ENCODE measurements at places on chromosomes 6 and 20. TPM values are rescaled to one million over a fixed set of nuclear protein-coding genes. Genes with fewer than 3 reads are reported as not detected.

PBOV1 gene
- not detected for total RNA-seq

ADGB gene
- total RNA-seq, result not detected

DNA sequence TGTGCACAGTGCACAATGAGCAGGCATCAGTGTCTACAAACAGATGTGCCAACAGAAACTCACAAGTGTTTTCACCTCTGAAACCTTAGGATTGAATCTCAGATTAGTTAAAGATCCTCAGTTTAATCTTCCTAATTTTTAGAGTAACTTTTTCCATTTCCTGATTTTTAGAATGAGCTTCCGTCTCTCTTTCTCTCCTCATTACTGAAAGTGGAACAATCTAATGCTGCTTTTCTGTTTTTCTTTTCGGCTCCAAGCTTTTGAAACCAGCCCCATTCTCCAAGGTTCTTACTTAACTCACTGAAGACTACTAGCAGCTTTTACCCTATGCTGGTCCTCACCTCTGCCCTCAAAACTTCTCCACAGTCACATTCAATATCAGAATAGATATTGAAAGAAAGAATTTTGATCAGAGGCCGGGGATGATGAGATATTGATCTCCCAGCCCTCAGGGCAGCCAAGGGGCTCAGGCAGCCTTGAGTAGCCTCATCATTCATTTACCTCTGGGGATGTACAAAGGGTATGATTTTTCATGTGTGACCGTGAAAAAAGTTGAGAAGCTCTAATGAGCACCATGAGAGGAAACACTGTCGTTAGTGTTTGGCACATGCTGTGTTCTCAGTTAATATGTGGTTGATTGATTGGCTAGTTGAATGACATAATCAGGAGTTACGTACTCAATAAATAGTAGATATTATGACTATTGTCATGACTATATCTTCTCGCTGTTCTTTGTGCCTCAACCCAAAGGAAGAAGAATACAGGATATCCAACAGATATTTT is 11.9 kb upstream of the STK38 start:
- no peak for DNase-seq
- no peaks in the 10 kb centered on the region for H3K27me3 ChIP-seq
- no peak overlapping the region for H3K4me3 ChIP-seq
- no peak overlapping the region for H3K27ac ChIP-seq

GRCh38 chr6:84554074-84554473 is 210.3 kb downstream of the TBX18 start:
- H3K4me3 ChIP-seq, result no peak overlapping the region
- no peaks in the 10 kb centered on the region for H3K27me3 ChIP-seq
- H3K27ac ChIP-seq, result no peak overlapping the region
- DNase-seq, result no peak
- no peaks in the 10 kb centered on the region for H3K36me3 ChIP-seq
- no peaks in the 10 kb centered on the region for H3K4me1 ChIP-seq

DNA sequence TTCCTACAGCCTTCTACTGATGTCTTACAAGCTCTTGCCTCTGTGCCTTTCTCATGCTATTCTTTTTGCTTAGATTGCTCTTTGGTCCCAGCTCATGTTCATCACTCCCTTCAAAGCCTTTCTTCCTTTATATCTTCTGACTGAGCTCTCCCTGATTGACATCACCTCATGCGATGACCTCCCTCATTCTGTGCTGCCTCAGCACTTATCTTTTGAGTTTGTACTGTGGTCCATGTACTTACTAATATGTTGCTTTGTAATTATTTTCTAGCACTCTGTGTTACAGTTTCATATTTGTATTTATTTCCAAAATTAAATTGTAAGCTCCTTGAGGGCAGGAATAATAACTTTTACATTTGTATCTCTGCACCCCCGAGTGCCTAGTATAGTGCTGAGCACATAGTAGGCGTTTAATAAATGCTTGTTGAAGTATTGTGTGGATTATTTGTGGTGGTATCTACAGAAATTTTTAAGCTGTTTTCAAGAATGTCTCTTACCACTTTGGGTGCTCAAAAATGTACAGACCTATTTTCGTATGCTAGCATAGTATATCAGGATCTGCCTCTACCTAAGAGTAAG is 17.4 kb downstream of the ZKSCAN8 start:
- H3K4me1 ChIP-seq, result peaks cover 10% of the 10 kb centered on the region
- H3K4me3 ChIP-seq, result no peak overlapping the region
- H3K36me3 ChIP-seq, result peaks cover 48% of the 10 kb centered on the region

DNA sequence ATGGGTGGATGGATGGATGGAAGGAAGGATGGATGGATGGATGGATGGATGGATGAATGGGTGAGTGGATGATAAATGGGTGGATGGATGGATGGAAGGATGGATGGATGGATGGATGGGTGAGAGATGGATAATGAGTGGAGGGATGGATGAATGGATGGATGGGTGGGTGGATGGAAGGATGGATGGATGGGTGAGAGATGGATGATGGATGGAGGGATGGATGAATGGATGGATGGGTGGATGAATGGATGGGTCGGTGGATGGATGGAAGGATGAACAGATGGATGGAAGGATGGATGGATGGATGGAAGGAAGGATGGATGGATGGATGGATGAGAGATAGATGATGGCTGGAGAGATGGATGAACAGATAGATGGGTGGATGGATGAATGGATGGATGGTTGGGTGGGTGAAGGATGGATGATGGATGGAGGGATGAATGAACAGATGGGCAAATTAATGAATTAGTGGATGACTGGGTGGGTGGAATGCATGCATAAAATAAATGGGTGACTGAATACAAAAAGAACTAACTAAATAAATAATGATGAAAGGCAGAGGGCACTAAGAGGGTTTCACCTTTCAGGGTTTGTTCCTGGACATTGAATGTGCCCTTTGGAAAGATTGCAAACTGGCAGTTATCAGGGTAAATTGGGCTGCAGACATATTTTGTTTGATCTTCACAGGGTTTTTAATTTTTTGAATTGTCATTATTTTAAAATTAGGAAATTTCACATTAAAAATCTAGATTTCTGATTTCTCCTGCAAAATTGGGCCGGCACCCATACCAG is 50.9 kb upstream of the PTPN1 start:
- H3K4me1 ChIP-seq, result peaks cover 11% of the 10 kb centered on the region
- H3K36me3 ChIP-seq, result no peaks in the 10 kb centered on the region
- no peaks in the 10 kb centered on the region for H3K27me3 ChIP-seq
- H3K27ac ChIP-seq, result no peak overlapping the region
- DNase-seq, result no peak
